ENCODE measurements at places on chromosomes 7 and 10.

DNA sequence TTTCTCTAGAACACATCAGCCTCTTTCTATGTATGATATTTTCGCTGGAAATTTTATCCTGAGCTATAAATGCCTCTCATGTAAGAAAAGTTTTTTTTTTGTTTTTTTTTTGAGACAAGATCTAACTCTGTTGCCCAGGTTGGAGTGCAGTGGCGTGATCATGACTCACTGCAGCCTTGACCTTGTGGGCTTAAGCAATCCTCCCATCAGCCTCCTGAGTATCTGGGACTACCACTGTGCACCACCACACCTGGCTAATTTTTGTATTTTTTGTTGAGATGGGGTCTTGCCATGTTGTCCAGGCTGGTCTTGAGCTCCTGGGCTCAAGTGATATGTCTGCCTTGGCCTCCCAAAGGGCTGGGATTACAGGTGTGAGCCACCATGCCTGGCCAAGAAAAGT lies 80.4 kb downstream of the ADK start:
- DNase-seq, result no peak

DNA sequence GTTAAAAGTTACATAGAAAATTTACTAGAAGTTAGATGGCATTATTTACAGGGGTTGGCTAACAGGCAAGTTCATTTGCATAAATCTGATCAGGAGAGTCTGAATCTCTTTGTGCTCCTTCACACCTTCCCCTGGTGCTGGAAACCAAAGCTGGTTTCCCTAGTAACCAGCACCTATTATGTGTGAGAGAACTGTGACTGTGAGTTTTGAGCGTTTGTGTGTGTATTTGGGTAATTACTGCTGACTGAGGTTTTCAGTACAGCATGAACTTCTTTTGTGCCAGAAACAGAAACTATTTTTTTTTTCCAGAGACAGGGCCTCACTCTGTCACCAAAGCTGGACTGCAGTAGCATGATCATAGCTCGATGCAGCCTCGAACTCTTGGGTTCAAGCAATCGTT lies 10.3 kb upstream of the IFIT1B start:
- DNase-seq, result no peak

GRCh38 chr10:33802566-33802965 lies 468.1 kb upstream of the NRP1 start:
- DNase-seq, result no peak

- no peak for DNase-seq
Observed at GRCh38 chr10:33204031-33204430, 130.4 kb downstream of the NRP1 start.

GRCh38 chr7:54978364-54979116 lies 40.3 kb upstream of the EGFR start:
- DNase-seq, result no peak

- no peak for DNase-seq
Observed at GRCh38 chr10:12597788-12598765, 248.7 kb downstream of the CAMK1D start.

- DNase-seq, result no peak
Observed at GRCh38 chr7:148261996-148262688, 328.4 kb upstream of the C7orf33 start.

- no peak for DNase-seq
Observed at GRCh38 chr7:44224080-44224973, 23.5 kb downstream of the YKT6 start.

DNA sequence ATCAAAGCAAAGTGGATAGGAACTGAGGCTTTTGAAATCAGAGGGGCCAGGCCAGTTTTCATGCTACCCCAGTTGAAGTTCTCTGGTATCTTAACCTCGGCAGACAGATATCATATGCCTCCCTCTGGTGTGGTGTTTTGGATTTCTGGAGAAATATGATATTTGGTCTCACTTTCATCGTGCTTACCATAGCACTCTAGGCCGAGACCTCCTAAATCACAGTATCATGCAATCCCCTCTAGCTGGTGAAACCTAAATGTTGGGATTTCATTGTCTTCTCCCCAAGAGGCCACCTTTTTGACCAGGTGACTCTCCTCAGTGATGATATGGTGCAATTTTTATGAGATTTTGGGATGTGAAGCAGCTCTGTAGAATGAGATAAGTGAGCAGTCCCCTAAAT lies 183.5 kb downstream of the CREB5 start:
- no peak for DNase-seq

- DNase-seq, result no peak
Observed at GRCh38 chr10:104601166-104601565, 39.9 kb upstream of the SORCS3 start.

DNA sequence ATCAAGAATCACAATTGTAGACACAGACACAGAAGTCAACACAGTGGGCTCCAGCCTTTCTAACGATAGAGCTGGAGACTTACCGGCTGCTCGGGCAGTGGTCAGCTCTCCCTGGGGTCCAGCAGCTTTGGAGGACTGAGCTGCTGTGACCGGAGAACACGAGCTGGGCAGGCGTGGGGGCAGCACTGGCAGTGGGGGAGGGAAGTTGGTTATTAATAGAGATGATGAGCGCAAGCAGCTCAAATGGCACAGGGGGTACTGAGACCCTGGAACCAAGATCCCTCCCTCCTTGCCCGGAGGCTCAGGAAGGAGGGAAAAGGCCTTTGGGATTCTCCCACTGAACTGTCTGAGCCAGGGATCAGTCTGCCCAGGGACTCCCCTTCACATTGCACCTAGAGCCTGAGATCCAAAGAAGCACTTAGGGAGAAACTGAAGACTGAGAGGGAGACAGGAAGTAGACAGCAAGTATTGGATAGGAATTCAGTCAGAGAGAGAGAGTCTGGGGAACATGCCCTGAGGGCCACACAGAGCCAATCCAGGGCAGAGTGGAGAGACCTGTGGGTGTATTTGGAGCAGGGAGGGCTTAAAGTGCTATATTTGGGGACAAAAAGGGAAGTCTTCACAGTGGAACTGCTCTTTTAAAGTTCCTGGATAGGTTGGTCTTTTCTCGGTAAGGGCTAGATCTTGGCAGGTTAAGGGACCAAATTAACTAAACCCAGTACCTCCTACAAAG lies at the start of gene MYOZ1:
Gene MYOZ1 (minus strand): TSS at position 147 of the 733 bp plus-strand sequence. CDS start 1,457 bp downstream, outside the sequence.
- DNase-seq, result no peak

DNA sequence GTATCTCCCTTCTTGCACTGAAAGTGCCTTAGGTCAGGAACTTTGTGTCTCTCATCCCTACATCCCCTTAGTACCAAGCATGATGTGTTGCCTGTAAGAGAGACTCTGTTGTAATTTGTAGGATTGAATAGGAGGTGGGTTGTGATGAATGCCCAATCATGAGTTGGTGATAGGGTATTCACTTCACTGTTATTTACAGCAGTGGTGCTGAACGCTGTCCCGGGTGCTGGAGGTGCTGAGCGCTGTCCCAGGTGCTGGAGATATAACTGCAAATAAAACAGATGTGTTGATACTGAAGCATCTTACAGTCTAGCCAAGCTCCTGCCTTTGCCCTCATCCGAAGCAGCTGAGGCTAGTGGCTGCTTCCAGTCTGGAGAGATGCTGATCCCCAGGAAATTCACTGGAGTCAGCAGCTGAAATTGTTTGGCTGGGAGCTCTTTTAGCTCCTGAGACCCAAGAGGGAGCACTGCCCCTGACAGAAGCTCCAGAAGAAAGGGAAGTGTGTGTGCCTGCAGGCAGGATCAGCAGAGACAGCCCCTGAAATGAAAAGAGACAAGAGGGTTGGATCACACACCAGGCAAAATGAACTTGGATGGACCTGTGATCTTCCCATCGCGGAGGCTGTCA lies 183.4 kb downstream of the SORCS3 start:
- DNase-seq, result no peak

- DNase-seq, result no peak
Observed at GRCh38 chr10:1020958-1021357, 4.7 kb downstream of the IDI2 start.

DNA sequence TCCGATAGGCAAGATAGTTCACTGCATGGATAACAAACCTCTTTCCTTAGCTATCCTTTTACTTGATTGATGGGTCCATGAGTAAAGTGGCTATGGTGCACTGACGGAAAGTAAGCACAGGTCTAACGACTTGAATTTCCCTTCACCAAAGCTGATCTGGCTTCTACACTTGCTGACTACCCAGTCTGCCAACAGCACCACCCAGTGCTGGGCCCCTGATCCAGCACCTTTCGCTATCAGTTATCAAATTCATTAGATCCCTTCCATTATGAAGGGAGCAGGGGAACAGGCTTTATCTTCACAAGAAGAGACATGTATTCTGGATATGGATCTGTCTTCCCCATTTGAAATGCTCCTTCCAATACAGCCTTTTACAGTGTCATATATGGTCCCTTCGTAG lies 855.9 kb downstream of the GRID1 start:
- no peak for DNase-seq

- no peak for DNase-seq
Observed at GRCh38 chr10:133422223-133422806, 2.1 kb downstream of the SPRN start.

GRCh38 chr7:153886506-153887441 lies 165.4 kb upstream of the DPP6 start:
- no peak for DNase-seq

GRCh38 chr7:19080093-19080492 lies 37.3 kb downstream of the TWIST1 start:
- DNase-seq, result no peak

DNA sequence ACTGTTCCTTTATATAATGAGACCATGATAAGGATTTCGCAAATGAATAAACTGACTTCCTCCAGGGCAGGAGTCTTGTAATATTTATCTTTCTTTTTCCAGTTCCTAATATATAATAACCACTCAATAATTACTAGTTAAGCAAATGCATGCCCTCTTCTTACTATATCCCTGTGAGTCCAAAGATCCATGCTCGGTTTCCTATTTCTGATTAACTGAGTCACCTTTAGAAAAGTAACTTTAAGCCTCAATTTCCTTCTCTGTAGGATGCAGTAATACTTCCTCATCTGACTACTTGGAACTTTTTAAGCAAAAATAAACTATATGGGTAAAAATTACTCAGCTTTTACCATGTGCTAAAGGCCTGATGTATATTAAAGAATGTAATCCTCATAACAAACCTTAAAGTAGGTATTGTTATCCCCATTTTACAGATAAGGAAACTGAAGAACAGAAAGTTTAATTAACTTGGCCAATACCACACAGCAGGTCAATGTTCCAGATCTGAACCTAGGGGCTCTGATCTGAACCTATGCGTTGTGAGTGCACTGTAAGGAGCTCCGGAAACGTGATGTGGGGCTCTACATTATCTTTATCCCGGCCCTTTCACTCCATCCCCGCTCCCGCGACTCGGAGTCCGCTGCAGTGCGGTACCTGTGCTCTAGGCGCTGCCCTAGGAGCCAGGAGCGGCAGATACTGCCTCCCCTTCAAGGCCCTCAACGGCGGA lies 458 bp downstream of the COX15 start:
- DNase-seq, result no peak
